Neural crest cell (in vitro differentiated cells): ENCODE measurements at places on chromosomes 16 and 17. TPM values are rescaled to one million over a fixed set of nuclear protein-coding genes. Genes with fewer than 3 reads are reported as not detected.

The SPECC1 gene
- 71.0 and 80.8 TPM in 2 replicates for total RNA-seq

DNA sequence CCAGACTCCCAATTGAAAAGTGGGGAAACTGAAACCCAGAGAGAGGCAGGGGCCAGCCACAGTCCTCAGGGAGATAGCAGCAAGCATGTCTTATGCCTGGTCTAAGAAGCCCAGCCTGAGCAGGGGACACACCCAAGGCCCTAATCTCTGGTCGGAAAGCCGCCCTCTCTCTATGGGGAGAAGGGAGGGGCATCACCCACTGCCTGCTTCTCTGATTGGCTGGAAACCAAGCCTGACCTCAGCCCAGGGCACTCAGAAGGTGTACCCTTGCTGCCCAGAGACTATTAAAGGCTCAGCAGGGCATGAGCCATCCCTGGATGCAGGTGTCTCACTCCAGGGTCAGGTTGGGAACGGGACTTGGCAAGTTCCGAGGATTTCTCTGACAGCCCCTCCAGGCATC is 5.7 kb upstream of the KRT13 start:
- no peak for DNase-seq

The AGRP gene
- not detected in 2 replicates for total RNA-seq

GRCh38 chr17:40827746-40828453 is 5.5 kb upstream of the KRT10 start:
- no peak for DNase-seq

The CRK gene
- total RNA-seq = 57.5 and 58.5 TPM in 2 replicates

DNA sequence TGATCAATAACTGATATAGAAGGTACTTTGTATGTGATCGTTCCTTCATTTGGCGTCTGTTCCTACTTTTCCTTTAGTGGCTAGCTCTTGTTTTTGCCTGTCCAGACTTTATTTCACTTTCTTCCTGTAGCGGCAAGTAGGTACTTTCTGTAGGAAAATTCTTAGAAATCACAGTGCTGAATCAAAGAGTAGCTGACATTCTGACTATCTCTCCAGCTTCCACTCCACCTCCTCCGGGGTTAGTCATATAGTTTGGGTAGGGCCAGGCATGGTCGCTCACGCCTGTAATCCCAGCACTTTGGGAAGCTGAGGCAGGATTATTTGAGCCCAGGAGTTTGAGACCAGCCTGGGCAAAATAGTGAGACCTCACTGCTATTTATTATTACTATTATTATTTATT is 29.9 kb upstream of the PAFAH1B1 start:
- no peak for DNase-seq

The RUNDC3A gene
- total RNA-seq = 8.7 and 12.9 TPM in 2 replicates

The EZH1 gene
- 28.9 and 30.4 TPM in 2 replicates for total RNA-seq

DNA sequence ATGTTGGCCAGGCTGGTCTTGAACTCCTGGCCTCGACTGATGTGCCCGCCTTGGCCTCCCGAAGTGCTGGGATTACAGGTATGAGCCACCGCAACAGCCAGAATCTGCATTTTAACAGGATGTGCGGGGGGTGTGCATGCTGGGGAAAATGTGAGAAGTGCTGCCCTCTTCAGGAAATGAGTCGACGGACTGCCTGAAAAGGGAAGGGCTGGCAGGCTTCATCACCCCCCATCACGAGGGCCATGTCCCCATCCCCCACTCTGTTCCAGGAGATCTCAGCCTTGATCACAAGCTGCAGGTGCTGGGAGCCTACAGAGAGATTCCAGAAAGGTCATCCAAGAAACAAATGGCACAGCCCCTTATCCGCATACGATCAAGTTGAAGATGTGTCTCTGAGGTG is 195.3 kb upstream of the RPL38 start:
- peak; percentile 22 for DNase-seq
